Uterine smooth muscle cell (primary cell): ENCODE measurements at places on chromosomes 7 and 10. TPM values are rescaled to one million over a fixed set of nuclear protein-coding genes. Genes with fewer than 3 reads are reported as not detected.

Gene ADAM8
- 8.1 and 11.0 TPM in 2 replicates for total RNA-seq

Gene COL28A1
- total RNA-seq, result 0.55 and 0.87 TPM in 2 replicates

Gene SPRN
- total RNA-seq, result 0.22 and 0.50 TPM in 2 replicates

Gene JAZF1
- 12.0 and 21.4 TPM in 2 replicates for total RNA-seq

Gene GPR26
- total RNA-seq, result not detected in 2 replicates

Gene ABCC2
- total RNA-seq, result 0.55 and 0.75 TPM in 2 replicates

Gene AKR1C4
- not detected in 2 replicates for total RNA-seq

Gene MLXIPL
- total RNA-seq, result not detected in 2 replicates

Gene UNCX
- not detected in 2 replicates for total RNA-seq

Gene CCNY
- total RNA-seq, result 60.5 and 64.7 TPM in 2 replicates

Gene ADCYAP1R1
- not detected in 2 replicates for total RNA-seq

Gene PCLO
- 4.4 and 4.9 TPM in 2 replicates for total RNA-seq

Gene IFIT1B
- not detected in 2 replicates for total RNA-seq

Gene FKBP9
- 215 and 335 TPM in 2 replicates for total RNA-seq

Gene SPOCK2
- total RNA-seq, result 0.11 and 0.12 TPM in 2 replicates

Gene STAMBPL1
- 34.0 and 53.5 TPM in 2 replicates for total RNA-seq

Gene NME8
- total RNA-seq, result not detected in 2 replicates

Gene CYP51A1
- 320 and 516 TPM in 2 replicates for total RNA-seq

Gene CHCHD2
- total RNA-seq, result 535 and 580 TPM in 2 replicates

Gene EPO
- total RNA-seq, result not detected in 2 replicates

Gene LRIT1
- not detected in 2 replicates for total RNA-seq

Gene FAM25A
- total RNA-seq, result not detected in 2 replicates

Gene NAT16
- under 0.01 and 0.33 TPM in 2 replicates for total RNA-seq

Gene CSGALNACT2
- 31.4 and 41.6 TPM in 2 replicates for total RNA-seq

Gene ELMO1
- 0.50 and 0.55 TPM in 2 replicates for total RNA-seq

Gene MPP7
- total RNA-seq, result 0.33 and 1.6 TPM in 2 replicates

Gene EN2
- not detected in 2 replicates for total RNA-seq

Gene ARMC10
- 36.6 and 51.2 TPM in 2 replicates for total RNA-seq

Gene DPP6
- total RNA-seq, result 0.11 and 0.50 TPM in 2 replicates

Gene CYP2C19
- total RNA-seq, result not detected in 2 replicates

Gene ECHS1
- total RNA-seq, result 52.3 and 55.4 TPM in 2 replicates

Gene FKBP14
- total RNA-seq, result 32.4 and 48.4 TPM in 2 replicates

Gene STEAP1B
- 10.7 and 23.6 TPM in 2 replicates for total RNA-seq

Gene CYP2W1
- total RNA-seq, result not detected in 2 replicates

Gene PHF14
- 28.0 and 32.5 TPM in 2 replicates for total RNA-seq

Gene PHKG1
- total RNA-seq, result 0.62 and 0.66 TPM in 2 replicates

Gene ADRA2A
- 0.22 and 2.0 TPM in 2 replicates for total RNA-seq

Gene OPN1SW
- not detected in 2 replicates for total RNA-seq

Gene CHRM2
- 2.2 and 3.1 TPM in 2 replicates for total RNA-seq

Gene SFTPA1
- total RNA-seq, result under 0.01 TPM in 1 of 2 replicates, not detected in the other

Gene STEAP2
- 16.8 and 19.0 TPM in 2 replicates for total RNA-seq

Gene IRF5
- 0.11 and 0.37 TPM in 2 replicates for total RNA-seq

Gene IGFBP3
- total RNA-seq, result 11.0 and 33.4 TPM in 2 replicates

Gene STARD3NL
- 81.2 and 108 TPM in 2 replicates for total RNA-seq

Gene TEX47
- total RNA-seq, result not detected in 2 replicates

Gene CYP26C1
- 0.12 TPM in 1 of 2 replicates, not detected in the other for total RNA-seq

Gene LIPF
- total RNA-seq, result not detected in 2 replicates

Gene GRID1
- total RNA-seq, result 0.33 and 1.9 TPM in 2 replicates
